ENCODE measurements at places on chromosomes 6 and 20. TPM values are rescaled to one million over a fixed set of nuclear protein-coding genes. Genes with fewer than 3 reads are reported as not detected.

GRCh38 chr6:118502169-118502568, 45.9 kb upstream of the PLN start:
- no peak for DNase-seq

- DNase-seq: no peak
Measured at GRCh38 chr6:90149280-90149679, 147.4 kb downstream of the BACH2 start.

DNA sequence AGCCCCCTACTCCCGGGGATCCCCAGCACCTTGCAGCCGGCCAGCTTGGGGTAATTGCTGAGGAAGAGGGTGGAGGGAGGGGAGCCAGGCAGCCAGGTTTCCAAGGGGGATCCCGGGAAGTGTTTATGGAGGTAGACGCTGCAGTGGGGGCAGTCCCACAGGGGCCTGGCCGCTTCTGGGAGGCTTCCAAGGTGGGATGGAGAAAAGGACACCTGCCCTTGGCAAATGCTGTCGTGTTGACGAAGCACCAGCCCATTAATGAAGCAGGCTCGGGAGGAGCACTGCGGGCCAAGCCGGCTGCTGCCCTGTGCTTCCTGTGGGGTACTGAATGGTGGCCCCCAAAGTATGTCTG, 82.4 kb downstream of the TMEM242 start:
- DNase-seq: no peak

- no peak for DNase-seq
Measured at GRCh38 chr6:149950423-149950822, 8.6 kb downstream of the ULBP2 start.

GRCh38 chr6:92510137-92510536, 909.2 kb downstream of the EPHA7 start:
- DNase-seq: no peak

DNA sequence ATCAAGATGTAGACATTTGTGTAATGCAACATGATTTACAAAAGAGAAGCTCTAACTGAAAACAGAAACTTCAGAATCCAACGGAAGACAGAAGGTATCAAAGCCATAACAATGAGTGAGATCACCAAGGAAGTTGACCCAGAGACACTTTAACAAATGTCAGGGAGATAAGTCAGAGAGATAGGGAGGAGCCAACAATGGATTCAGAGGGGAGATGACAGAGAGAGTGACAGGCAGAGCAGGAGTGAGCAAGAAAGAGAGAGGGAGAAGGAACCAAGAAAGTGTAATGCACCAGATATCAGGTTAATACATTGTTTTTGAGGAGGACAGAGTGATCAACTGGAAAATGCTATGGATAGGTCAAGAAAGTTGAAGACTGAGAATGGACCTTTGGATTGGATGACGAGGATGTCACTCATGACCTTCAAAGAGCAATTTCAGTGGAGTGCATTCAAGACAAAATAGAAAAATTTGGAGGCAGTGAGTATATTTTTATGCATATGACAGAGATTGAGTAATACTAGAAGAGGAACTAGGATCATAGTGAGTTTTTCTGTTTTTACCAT, 86.6 kb downstream of the TRDN start:
- no peak for DNase-seq

SNAI1 gene
- 10.5 TPM for polyA plus RNA-seq

DNA sequence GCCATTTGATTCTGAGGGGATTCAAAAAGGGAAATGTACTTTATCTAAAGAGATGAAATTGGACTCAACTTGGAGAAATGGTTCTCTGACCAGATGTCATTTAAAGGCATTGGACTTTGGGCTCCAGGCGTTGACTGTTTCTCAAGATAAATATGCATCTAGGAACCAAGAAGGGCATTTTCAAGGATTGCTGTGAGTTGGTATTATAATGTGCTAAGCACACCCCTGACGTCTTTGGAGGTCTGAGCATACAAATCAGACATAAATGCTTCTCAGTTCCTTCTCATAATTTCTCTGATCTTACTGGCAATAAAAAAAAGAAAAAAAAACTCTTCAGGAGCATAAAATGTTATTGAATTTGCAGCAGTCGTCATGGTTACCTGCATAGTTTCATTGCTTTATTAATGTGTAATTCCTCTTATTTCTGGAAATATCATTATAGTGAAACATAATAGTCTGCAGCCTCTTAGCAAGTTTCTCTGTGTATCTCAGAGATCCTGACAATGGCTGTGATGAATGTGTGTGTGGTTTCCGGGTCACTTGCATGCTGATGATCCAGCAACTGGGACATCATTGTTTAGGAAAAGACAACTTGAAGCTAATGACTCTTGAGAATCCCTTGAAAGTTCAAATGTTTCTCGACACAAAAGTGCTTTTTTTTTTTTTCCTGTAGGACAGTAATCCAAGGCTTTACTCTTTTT, 136.0 kb downstream of the AIG1 start:
- peak; percentile 89 for DNase-seq

DNA sequence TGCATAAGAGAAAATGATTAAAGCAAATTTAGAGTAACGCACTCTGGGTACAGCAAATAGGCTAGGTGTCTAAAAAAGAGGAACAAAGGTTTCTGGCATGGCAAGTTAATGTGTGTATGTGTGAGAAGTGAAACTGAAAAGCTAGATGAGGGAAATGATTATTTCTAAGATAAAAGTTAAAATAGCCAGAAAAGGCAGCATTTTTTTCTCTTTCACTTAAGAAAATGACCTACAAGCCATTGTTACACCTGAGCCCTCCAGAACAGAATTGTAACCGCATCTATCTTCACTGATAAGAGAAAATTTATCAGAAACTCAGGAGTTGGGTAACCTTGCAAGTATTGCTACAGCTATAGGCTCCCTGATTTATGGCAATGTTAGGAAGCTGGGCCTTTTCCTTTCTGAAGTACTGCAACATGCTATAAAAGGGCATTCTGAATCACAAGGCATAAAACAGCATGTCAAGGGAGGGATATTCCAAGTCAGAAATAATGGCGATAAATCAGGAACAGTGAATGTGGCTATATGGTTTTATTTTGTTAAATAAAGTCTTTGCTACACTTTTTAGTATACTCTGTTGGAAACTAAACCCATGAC, 395.3 kb downstream of the TBC1D32 start:
- DNase-seq: no peak

DNA sequence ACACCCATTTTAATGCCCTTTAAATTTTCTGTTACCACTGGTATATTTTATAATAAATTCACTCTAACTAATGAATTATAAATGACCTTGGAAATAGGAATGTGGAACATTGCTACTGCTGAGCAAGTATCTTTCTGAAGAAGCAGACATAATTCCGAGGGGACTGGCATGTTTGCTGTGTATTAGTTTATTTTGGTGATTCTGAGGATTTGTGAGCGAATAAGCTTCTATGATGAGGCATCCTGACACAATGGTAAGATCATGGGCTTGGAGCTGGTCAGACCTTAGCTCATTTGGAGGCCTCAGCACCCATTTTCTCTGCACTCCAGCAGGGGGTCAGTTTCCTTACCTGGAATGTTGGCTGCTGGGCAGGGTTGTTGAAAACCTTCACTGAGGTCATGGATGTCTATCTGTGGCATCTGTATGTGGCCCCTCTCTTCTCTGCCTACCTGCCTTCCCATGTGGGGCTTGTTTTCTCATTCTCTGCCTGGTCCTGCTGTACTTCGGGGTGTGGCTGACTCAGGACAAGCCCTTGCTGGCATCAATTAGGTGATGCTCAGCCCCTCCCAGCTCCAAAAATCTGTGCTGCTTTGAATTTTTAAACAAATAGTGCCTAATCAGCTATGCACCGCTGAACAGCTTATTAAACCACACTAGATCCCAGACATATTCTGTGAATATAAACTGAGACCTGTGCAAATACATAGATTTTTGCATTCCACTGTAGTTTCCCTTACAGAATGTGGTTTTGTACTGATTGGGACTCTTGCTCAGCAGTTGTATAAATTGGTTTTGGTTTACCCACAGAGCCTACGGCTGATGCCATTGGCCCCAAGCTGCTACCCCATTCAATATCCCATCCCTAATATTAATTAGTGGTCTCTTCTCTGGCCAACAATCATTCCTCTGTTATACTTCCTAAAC, 10.7 kb downstream of the ARID1B start:
- DNase-seq: no peak

ADGRF4 gene
- polyA plus RNA-seq: not detected

- DNase-seq: peak; percentile 6
Measured at GRCh38 chr6:54958446-54958845, 111.9 kb downstream of the FAM83B start.

GRCh38 chr20:18805881-18806280, 7.7 kb upstream of the SCP2D1 start:
- no peak for DNase-seq

DNA sequence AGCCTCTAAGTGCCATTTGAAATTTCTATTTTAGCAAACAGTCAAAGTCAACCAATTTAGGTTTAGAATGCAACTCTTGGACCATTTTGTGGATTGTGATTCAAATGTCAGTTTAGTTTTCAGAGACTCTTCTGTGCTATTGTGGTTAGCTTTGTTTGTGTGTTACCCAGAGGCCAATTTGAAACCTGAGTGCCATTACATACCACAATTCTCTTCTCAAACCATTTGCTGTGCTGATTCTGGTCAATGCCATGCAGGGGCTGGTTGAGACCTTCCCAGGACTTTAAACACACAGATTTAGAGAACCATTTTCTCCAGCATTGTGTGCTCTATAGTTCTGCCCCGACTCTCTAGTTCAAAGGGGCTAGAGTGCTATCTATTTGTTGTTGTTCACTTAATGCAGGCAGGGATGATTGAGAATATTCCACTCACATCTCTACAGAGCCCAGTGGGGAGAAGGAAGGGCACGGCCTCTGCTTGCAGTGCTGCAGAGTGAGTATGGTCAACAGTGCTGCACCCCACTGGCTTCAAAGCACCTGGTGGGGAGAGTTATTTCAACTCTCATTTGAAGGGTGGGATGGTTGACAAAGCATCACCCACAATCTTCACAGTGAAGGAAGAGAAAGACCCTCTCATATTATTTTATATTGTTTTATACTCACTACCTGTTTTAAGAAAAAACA, 738.2 kb downstream of the COL12A1 start:
- no peak for DNase-seq

LPA gene
- polyA plus RNA-seq: 0.06 TPM

DCDC2 gene
- 0.17 TPM for polyA plus RNA-seq

RPS21 gene
- polyA plus RNA-seq: 1,431 TPM

IL20RA gene
- polyA plus RNA-seq: 33.5 TPM

- DNase-seq: peak; percentile 89
Measured at GRCh38 chr6:150599199-150600009, at the start of gene PLEKHG1. TSS of gene PLEKHG1 (plus strand) at chr6:150599885. CDS start at chr6:150733682, 133,797 bp downstream.

SCRT2 gene
- polyA plus RNA-seq: not detected

DNA sequence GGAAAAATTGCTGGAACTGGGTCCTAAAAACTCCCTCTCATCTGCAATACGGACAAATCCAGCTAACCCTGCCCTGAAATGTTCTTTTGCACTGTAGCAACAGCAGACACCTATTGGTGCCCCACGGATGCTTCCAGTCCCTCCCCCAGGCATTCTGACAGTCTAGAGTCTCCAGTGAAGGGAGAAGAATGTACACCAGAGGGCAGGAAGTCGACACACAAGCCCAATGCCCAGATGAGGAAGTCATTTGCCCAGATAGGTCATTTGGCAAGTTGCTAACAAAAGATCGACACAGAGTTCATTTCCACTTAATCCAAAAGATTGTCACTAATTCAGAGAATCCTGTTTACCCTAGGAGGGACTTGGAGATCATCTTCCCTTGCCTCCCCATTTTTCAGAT, 293.0 kb upstream of the PRDM1 start:
- peak; percentile 51 for DNase-seq
